Naive B cell (primary cell): ENCODE measurements at places on chromosomes 12 and 14. TPM values are rescaled to one million over a fixed set of nuclear protein-coding genes. Genes with fewer than 3 reads are reported as not detected.

GRCh38 chr12:86293682-86294240, 37.6 kb upstream of the MGAT4C start:
- H3K4me1 ChIP-seq = no peaks in the 10 kb centered on the region
- DNase-seq = no peak
- H3K36me3 ChIP-seq = no peaks in the 10 kb centered on the region
- no peak overlapping the region for H3K4me3 ChIP-seq

The RNASE3 gene
- not detected for polyA plus RNA-seq

GRCh38 chr14:102929241-102930137, 7.0 kb downstream of the AMN start:
- H3K36me3 ChIP-seq = peaks cover 7% of the 10 kb centered on the region
- H3K4me1 ChIP-seq = peaks cover 17% of the 10 kb centered on the region
- H3K27ac ChIP-seq = peak overlapping the region; percentile 15
- H3K27me3 ChIP-seq = peaks cover 12% of the 10 kb centered on the region
- DNase-seq = no peak

The RAPGEF3 gene
- 0.39 TPM for polyA plus RNA-seq

GRCh38 chr14:29348504-29348903, 579.1 kb downstream of the PRKD1 start:
- no peaks in the 10 kb centered on the region for H3K36me3 ChIP-seq
- H3K27ac ChIP-seq = no peak overlapping the region
- DNase-seq = no peak
- H3K4me1 ChIP-seq = no peaks in the 10 kb centered on the region
- no peak overlapping the region for H3K4me3 ChIP-seq

- no peaks in the 10 kb centered on the region for H3K36me3 ChIP-seq
- H3K4me3 ChIP-seq = no peak overlapping the region
- DNase-seq = no peak
- H3K27ac ChIP-seq = no peak overlapping the region
- peaks cover 8% of the 10 kb centered on the region for H3K27me3 ChIP-seq
- H3K4me1 ChIP-seq = peaks cover 6% of the 10 kb centered on the region
These were observed 10.8 kb downstream of the BEGAIN start for GRCh38 chr14:100576091-100577085.

DNA sequence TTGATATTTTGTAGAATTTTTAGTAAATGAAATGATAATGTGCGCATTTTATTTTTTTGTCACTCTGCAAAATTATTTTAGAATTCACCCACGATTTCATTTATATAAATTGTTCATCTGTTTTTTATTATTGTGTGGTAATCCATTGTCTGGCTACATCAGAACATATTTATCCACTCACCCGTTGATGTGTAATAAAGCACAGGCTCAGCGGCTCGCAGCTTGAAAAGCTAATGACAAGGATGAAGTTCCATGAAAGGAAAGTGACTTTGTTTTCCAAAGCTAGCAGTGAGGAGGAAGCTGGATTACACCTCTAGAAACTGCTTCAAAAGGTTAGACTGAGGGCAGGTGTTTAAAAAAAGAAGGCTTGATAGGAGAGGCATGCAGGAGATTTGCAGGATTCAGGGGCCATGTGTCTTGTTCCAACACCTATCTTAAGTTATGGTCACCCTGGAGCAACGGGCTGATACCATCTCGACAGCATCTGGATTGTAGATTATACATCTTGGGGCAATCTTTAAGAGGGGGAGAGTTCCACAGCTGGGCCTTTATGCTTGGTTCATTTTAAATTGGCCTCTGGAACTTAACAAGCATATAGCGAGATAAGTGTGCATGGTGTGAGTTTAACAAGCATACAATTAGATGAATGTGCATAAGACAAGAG, 194.1 kb downstream of the TMTC3 start:
- no peaks in the 10 kb centered on the region for H3K27me3 ChIP-seq
- H3K4me1 ChIP-seq = no peaks in the 10 kb centered on the region
- H3K27ac ChIP-seq = no peak overlapping the region

DNA sequence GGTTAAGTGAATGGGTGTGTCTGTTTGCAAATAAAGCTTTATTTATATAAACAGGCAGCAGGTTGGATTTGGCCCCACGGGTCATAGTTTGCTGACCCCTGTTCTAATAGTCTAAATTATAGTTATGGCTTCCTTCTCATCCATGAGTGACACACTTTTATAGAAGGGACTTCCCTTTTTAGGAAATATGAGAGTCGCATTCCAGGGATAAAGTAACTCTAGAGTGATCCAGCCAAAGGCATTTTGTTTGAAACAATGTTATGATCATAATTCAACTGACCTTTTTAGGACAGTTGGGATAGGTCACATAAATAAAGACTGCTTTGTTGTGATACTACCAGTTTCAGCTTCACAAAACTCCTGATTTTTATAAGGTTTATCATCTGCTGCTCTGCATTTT, 87.9 kb downstream of the ALX1 start:
- H3K27ac ChIP-seq = no peak overlapping the region
- H3K4me1 ChIP-seq = no peaks in the 10 kb centered on the region
- no peaks in the 10 kb centered on the region for H3K36me3 ChIP-seq
- no peak overlapping the region for H3K4me3 ChIP-seq
- no peaks in the 10 kb centered on the region for H3K27me3 ChIP-seq
- no peak for DNase-seq
